ENCODE measurements at places on chromosomes 7 and 10.

DNA sequence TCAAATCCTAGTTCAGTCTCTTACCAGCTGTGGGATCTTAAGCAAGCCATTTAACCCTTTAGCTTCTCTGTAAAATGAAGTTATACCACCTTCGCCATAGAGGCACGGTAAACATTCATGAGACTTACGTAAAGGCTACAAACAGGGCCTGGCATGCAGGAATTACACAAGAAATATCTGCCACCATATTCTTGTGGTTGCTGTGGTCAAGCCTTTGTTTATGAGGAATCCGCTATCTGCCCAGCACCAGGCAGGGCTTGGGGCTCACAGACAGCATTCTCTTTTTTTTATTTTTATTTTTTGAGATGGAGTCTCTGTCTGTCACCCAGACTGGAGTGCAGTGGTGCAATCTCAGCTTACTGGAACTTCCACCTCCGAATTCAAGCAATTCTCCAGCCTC, 9.9 kb downstream of the AIFM2 start:
- no peak for DNase-seq

DNA sequence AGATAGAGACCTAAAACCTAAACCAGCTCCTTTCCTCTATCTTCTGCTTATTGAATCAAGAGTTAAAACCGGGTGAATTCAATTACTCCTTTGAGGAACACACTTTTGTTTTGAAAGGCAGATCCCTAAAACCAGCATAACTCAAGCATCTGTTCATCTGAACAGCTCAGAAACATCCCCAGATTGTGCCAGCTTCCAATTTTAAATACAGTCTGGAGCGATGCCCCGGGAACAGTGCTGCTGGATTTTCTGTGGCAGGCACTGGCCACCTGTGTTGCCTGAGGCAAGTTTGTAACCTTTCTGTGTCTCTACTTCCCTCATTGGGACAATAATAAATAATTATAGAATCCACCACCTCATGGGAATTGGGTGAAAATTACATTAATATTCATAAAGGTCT, 281.4 kb upstream of the NFE2L3 start:
- DNase-seq: no peak

- no peak for DNase-seq
Observed at GRCh38 chr10:94193466-94193924, 169.2 kb downstream of the NOC3L start.

DNA sequence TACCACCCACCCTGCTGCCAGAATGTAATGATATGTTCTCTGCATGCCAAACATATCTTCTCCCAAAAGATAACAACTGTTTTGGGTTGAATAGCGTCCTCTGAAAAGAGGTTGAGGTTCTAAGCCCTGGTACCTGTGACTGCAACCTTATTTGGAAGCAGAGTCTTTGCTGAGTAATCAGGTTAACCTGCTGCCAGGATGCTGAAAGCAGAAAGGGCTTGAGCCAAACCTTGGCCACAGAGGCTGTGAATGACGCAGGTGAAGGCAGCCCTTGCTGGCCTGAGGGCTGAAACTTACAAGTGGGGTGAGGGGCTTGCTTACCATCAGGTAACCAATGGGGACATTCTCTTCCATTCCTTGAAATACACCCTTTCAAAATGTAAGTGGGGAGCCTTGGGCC, 151.8 kb upstream of the RHEB start:
- DNase-seq: no peak

- no peak for DNase-seq
Observed at GRCh38 chr10:106958589-106959361, 205.7 kb downstream of the SORCS1 start.

GRCh38 chr7:116598861-116599260, 73.1 kb upstream of the MET start:
- DNase-seq: no peak
